ENCODE measurements at places on chromosomes 6 and 20.

- no peak for DNase-seq
Observed at GRCh38 chr6:123848347-123848746, 44.7 kb downstream of the NKAIN2 start.

DNA sequence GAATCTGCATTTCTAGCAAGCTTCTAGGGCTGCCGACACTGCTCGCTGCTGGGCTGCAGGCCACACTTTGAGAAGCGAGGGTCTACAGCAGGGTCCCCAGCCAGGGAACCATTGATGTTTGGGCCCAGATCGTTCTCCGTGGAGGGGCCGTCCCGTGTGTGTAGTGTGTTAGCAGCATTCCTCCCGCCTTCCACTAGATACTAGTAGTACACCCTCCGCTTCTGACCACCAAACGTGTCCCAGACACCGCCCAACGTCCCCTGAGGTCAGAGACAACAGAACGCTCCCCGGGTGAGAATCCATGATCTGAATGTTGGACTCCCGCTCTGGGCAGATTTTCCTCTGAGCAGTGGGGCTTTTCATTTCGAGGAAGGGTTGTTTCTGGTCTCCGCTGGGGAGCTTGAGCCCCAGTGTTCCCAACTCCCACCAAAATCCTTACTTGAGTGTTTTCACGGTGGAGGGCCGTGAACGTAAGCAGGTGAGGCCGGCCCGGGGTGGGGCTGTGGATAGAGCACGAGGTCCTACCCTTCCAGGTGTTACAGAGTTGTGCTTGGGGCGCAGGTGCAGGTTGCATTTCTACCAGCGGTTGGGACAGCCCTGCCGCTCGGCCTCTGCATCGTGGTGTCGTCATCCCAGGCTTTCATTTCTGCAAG, 124.6 kb downstream of the SYCP2 start:
- no peak for DNase-seq

GRCh38 chr20:57546956-57547649, 13.8 kb upstream of the PCK1 start:
- DNase-seq: no peak

- DNase-seq: no peak
Observed at GRCh38 chr20:15511551-15511950, 1061.7 kb downstream of the KIF16B start.

- DNase-seq: peak; percentile 64
Observed at GRCh38 chr6:111486921-111487320, 3.9 kb upstream of the REV3L start.

DNA sequence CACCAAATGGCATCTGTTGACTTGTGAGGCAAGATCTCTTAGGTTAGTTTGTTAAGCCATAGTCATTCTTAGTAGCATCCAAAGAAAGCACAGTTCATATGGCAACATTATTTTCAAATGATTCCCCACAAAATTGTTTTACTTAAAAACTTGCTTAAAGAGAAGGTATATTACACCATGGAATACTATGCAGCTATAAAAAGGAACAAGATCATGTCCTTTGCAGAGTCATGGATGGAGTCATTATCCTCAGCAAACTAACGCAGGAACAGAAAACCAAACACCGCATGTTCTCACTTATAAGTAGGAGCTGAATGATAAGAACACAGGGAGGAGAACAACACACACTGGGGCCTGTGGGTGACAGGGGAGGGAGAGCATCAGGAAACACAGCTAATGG, 10.9 kb upstream of the DSE start:
- DNase-seq: no peak

DNA sequence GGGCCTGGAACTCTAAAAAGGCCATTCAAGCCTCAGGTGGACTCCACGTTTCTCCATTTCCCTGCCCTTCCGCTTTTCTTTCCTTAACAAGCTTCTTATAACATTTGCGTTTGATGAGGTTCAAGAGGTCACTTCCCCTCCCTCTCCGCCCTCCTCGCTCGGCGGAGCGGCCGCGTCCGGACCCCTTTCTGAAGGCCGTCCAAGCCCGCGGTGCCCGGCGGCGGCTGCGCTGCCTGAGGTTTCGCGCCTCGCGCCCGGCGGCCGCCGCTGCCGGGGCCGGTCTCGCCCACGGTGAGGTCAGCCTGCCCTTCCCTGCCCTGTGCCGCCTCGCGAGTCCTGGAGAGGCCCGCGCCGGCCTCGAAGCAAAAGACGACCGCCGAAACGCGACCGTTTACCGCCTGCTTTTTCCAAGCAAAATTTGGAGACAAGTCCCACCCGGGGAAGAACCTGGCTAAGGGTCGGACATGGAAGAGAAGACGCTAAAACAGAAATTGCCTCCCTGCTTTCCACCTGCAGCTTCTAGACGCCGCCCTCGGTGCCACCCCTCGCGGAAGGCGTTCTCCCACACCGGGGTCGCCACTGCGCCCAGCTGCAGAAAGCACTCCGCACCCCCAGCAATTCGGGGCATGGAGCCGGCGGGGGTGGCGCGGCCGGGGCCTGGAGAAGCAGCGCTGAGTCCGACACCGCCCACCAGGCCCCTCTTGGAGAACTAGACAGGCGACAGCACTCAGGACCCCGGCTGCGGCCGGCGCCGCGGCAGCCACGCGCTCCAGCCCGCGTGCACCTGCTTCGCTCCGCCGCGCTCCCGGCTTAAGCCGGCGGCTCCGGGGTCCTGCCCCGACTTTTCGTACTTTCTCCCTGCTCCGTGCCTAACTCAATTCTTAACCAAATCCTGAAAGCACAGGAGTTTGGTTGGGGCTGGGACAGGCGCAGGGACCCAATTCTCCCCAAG, 11.0 kb upstream of the FOXF2 start:
- DNase-seq: no peak

GRCh38 chr6:83417880-83418663, 12.8 kb downstream of the ME1 start:
- no peak for DNase-seq

- no peak for DNase-seq
Observed at GRCh38 chr6:119035459-119035858, 43.0 kb downstream of the FAM184A start.

- peak; percentile 64 for DNase-seq
Observed at GRCh38 chr20:40956542-40957264, 71.9 kb upstream of the TOP1 start.
